ENCODE measurements at places on chromosomes 2 and 18.

DNA sequence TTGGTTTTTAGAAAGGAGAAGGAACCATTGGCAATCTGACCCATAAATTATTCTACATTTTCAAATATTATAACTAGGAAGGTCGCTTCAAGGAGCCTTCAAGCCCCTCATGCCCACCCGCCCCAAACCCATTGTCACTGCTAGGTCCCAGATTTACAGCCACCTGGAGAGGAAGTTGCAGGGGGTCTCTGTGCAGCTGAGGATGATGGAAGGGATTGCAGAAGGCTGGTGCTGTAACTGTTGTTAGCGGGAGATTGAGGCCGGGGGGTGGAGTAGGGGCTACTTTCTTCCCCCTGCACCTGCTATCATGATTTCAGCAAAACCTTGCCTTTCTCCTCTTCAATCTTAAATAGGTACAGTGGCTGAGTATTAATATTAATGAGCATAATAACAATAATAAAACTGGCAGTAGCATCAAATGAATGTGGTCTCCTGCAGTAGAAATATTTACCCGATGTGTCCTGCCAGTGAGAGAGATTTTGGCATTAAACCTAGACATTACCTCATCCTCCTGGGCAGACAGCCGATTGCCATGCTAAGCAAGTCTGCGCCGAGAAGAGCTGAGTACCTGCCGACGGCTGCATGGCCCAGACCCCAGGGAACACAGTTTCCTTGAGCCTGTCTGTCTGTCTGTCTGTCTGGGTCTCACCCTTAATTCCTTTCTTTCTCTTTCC is 225.4 kb downstream of the FAM210A start:
- peak; percentile 77 for DNase-seq

DNA sequence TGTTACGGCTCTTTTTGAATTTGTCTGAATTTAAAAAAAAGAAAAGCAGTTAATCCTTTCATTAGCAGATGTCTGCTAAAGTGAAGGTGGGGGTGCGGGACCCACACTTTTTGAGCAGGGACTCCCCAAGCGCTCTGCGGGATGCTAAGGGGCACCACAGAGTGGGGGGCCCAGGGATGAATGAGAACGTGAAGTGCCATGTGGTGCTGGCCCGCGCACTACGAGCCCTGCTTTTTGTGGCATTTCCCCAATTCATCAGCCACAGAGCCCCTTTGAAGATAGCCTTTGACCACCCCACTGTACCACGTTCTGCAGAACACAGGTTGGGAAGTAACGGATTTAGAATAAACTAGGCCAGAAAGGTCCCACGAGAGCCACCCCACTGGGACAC is 28.6 kb downstream of the HS1BP3 start:
- no peak for DNase-seq

DNA sequence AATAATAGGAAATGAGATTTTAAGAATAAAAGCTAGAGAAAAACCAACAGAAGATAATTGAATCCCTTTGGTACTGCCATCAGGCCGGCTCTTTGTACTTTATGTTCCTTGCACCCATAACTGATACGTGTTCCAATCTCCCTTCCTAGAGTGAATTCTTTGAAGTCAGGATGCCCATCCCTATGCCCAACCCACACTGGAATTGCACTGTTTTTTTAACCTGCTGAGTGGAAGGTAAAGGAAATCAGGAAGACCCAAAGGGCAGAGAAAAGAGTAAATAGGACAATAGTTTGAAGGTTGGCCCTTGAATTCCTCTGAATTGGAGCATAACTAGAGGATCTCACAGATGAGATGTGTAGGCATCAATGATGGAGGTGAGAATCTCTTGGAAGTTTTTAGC is 4.4 kb upstream of the ATG16L1 start:
- DNase-seq: no peak

GRCh38 chr2:239143858-239144712 is 256.7 kb downstream of the HDAC4 start:
- peak; percentile 50 for DNase-seq

- peak; percentile 59 for DNase-seq
Observed at GRCh38 chr18:45519411-45520280, 95.6 kb upstream of the SLC14A2 start.

GRCh38 chr2:101087638-101088037 is 63.5 kb downstream of the TBC1D8 start:
- DNase-seq: no peak

DNA sequence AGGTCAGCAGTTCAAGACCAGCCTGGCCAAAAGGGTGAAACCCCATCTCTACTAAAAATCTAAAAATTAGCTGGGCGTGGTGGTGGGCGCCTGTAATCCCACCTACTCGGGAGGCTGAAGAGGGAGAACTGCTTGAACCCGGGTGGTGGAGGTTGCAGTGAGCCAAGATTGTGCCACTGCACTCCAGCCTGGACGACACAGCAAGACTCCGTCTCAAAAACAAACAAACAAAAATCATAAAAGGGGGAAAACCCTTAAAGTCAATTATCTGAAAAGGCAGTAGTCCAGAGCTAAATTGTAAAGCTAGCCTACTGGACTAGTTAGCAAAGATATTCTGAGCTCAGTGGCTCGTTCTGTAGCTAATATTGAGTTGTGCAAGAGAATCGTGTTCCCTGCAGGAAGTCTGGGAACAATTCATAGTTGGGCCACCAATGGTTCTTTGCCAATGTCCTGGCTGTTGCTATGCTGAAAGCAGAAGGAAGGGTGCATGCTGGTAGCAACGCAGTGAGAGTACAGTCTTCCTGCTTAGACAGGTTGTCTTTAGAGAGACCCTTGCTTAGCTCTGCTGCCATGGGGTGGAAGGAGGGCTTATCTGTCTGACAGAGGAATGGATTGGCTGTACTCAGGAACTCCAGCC is 4.3 kb downstream of the TGOLN2 start:
- DNase-seq: no peak

GRCh38 chr2:155309483-155309882 is 611.0 kb downstream of the KCNJ3 start:
- DNase-seq: no peak

- no peak for DNase-seq
Observed at GRCh38 chr2:43194121-43194869, 32.1 kb downstream of the ZFP36L2 start.

GRCh38 chr2:153873052-153874048 is 1.6 kb downstream of the GALNT13 start:
- DNase-seq: no peak

GRCh38 chr2:23566241-23567142 is 181.5 kb downstream of the KLHL29 start:
- no peak for DNase-seq
